Stimulated activated CD8-positive, alpha-beta memory T cell treated with anti-CD3 and anti-CD28 coated beads, Interleukin-15, amount 100 ng/mL, for 24 hours (primary cell): ENCODE measurements at places on chromosomes 2 and 18.
A peak's percentile ranks its signal among the peaks of the same experiment; 100 is the strongest.

GRCh38 chr2:151905963-151906632, 77.9 kb upstream of the ARL5A start:
- no peak for DNase-seq

- DNase-seq, result no peak
Observed at GRCh38 chr2:79191816-79192215, 32.3 kb upstream of the REG3A start.

DNA sequence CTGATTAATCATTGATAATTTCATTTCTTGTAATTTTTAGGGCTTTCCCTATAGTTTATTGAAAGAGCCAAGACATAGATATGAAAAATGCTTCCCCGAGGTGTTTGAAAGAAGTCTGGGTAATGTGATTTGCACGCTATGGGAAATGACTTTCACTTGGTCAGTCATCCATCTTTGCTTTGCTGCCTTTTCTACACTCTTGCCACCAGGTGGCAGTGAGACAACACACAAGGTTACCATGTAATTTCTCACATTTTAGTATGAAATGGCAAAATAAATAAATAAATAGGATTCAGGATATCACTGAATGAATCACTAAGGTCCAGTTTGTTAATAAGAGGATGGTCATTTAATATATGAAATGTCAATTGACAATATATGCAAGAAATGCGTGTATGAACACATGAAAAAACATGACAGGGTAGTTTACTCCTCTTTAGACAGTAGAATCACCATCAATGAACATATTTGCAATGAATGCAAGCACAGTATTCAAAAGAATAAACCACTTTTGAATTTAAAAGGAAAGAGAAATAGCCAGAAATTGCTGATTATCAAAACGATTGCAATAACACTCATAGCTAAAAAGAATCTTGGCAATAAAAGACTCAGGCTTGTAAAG, 52.2 kb upstream of the KCNH7 start:
- DNase-seq, result no peak

GRCh38 chr18:13893418-13893760, 21.9 kb downstream of the MC2R start:
- no peak for DNase-seq

GRCh38 chr2:126855606-126856005, 43.1 kb upstream of the TEX51 start:
- DNase-seq, result no peak

GRCh38 chr2:38654528-38655381, 11.2 kb upstream of the GALM start:
- no peak for DNase-seq

GRCh38 chr2:191867507-191867847, 20.6 kb upstream of the CAVIN2 start:
- no peak for DNase-seq

- no peak for DNase-seq
Observed at GRCh38 chr18:50161597-50162205, 33.2 kb downstream of the MYO5B start.

DNA sequence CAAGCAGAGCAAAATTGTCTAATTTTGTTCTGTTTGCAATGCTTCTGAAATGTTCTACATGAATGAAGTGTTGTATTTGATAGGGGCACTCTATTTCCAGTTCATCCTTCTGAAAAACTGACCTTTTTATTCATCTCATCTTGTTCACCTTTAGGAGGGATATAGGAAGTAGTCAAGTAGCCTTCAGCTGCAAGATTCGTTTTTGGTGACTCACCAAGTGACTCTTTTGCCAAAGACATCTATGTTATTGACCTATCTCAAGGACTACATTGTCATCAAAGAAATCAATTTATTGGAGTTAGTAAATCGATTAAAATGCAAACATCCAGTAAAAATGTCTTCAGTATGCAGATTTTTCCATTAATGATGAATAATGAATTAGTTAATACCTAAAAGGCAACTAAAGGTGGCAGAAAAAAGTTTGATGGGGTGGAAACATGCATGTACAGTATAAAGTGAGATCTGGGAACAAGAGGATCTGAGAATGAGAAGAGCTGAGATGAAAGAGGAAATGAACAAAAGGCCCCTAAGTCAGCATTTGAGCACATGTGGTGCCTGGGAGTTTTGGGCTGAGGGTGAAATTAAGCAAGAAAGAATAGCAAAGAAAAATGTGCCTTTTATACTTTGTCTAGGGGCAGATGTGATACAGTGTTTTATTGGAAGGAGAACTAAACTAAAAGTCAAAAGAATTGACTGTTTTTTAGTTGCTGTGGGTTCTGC, 255.1 kb upstream of the LINC00305 start:
- no peak for DNase-seq

- peak; percentile 64 for DNase-seq
Observed at GRCh38 chr2:101341901-101342624, 33.6 kb upstream of the RNF149 start.

- DNase-seq, result no peak
Observed at GRCh38 chr18:47204908-47205522, 28.9 kb upstream of the IER3IP1 start.

DNA sequence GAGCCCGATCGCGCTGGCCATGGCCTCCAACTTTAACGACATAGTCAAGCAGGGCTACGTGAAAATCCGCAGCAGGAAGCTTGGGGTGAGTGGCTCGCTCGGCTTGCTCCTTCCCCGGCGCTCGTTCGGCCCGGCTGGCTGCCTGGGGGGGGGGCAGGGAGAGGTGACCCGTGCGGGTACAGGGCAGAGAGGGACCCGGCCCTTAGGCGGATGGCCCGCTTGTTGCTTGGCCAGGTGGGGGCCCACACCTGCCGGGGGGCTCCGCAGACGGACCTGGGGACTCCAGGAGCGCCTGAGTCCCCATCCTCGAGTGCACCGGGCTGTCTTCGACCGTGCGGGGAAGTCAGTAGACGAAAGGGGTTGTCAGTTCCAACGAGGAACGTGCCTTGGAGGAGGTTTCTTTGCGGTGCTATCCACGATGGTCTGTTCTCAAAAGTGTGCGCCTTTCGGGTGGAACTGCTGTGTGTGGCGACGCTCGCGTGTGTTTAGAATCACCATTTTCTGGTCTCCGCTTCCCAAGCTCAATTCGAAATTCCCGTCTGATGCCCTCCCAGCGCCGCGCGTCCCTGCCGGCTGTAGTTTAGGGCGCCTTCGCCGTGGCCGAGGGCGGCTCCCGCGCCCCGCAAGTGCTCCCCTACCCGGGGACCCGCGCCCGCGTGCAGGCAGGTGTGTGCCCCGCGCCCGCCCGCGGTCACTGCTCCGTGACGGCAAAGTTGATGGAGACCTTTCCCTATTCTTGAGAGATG, 711 bp downstream of the DOK6 start:
- DNase-seq, result no peak

GRCh38 chr2:160474891-160475787, 18.5 kb downstream of the RBMS1 start:
- DNase-seq, result no peak

- DNase-seq, result no peak
Observed at GRCh38 chr2:44061469-44061868, 65.7 kb upstream of the LRPPRC start.

DNA sequence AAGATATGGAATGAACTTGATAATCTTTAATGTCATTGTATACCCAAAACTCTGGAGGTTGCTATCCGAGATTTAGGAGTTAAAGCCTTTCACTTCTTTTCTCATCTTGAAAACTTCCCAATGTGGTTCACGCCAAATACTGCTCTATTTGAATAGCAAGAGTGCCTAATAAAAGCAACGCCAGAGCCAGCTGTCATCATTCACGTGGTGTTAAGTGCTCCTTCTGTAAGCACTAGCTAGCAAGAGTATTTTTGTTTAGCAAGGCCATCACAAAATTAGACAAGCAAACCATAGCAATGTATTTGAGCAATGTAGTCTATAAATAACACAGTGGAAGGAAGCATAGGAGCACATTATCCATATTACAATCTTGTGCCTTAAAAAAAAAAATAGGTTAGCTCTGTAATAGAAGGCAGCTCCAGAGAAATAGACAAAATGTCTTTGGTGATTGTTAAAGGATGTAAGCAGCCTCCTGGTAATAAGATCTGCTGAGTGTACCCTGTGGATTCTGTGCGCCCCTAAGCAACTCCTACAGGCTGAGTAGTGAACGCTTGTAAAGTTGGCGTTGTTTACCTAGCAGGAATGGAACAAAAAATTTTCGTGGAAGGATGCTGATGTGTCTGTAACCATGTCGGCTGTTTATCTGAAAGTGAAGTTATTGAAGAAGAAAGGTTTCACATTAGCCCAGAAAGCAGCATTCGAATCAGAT, 518.0 kb downstream of the CNTNAP5 start:
- DNase-seq, result no peak

GRCh38 chr2:236550701-236551465, 18.7 kb upstream of the ACKR3 start:
- DNase-seq, result no peak

DNA sequence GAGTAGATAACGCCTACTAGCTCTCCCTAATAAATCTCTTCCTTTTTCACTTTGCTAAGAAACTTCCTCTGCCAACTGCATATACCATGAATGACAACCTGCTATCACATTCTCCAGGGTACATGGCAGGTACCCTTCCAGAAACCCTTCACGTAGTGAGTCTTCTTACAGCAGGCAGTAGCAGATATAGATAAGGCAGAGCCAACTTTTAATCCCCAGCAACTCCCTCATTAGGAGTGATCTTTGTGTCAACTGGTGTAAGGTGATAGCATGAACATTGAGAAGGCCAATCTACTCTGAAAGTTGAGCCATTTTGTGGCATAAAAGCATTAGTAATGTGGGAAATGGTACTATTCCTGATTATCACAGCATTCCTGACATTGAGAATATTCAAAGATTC, 5.7 kb upstream of the STK17B start:
- no peak for DNase-seq

- no peak for DNase-seq
Observed at GRCh38 chr18:80068571-80069272, 34.5 kb downstream of the RBFA start.

GRCh38 chr2:147006736-147007141, 838.1 kb upstream of the ACVR2A start:
- DNase-seq, result no peak

DNA sequence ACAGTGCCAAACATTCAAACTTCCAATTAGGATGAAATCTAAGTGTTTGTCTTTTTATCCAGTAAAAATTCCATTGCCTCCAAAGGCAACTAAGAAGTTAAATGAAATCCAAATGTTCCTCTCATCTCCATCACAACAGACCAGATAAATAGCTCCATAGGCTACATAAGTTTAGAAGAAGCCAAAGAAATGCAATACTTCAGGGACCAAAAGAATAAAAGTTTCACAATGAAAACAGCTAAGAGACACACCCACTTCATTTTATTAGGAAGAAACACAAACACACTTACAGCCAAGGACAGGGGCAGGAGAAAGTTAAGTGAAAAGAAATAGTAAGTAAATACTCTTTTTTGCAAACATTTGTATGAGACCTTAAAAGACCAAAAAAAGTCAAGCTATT, 88.5 kb upstream of the CCDC150 start:
- DNase-seq, result no peak

DNA sequence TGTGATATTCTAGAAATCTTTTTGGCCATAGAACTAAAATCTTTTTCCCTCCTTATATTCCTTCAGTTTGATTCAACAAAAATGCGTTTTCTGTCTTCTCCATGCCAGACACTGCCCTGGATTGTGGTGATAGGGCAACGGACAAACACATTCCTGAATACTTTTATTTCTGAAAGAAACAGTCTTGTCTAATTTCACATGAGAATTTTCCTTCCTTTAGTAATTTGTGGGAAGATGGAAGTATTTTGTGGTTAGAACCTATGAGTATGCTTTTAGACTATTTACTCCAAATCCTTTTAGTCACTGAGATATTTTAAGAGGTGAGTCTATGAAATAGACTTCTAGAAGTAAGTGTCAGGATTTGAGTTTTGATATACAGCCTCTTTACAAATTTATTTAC, 49.6 kb downstream of the COL5A2 start:
- DNase-seq, result no peak

DNA sequence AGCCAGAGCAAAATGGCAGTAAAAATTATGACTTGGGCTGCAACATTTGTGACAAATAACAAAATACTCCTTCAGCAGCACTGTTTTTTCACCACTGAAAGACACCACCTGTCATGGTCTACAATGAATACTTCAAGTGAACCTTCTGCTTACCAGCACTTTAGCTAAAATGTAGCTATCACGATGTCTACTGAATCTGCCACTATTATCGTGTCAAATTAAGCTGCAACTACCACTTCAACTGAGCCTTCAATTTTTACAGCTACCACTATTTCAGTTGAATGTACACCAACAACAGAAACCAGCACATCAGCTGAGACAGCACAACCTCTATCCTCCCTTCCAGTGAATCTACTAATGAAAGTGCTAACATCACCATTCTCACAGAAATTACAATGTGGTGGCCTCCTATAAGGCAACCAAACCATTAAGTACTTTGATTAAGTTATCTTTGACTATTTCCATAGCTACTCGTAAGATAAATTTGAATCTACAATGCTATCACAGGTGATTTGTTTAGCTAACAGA, 10.8 kb upstream of the DYNAP start:
- no peak for DNase-seq

DNA sequence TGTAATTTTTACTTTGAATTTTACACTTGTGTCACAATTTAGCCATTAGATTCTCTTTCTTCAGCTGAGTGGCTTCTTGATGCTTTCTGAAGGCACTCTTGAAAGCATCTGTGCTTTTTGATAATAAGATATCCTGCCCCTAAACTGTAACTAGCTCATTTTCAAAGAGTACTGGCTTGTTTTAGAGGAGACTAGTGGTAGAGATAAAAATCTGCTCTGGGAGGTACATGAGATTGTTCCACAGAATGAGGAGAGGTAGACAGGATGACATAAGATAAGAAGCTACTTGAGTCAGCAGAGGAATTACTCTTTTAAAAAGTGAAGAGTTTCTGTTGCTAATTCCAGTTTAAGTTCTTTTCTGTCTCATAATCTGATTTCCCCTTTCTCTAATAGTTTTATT, 10.6 kb downstream of the PLEKHB2 start:
- DNase-seq, result no peak

GRCh38 chr18:71784777-71785176, 759.4 kb downstream of the CBLN2 start:
- no peak for DNase-seq

DNA sequence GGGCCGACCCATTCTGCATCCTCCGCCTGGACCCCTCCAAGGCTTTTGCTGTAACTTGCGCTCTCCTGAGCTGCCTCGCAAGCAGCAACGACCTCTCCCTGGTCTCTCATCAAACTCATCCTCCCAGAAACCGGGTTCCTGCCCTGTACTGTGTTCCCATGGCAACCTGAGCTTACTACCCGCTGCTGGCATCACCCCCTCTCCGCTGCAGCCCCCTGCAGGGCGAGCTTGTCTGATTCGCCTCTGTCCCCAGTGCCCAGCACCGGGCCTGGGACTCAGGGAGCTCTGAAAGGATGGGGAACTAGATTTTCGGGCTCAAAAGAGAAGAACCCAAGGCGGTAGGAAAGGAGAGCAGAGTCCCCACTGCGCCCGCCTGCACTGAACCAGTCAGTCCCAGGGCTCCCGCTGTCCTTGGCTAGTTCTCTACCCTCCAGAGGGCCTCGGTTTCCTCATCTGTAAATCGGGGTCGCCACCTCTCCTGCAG, 463 bp downstream of the HS1BP3 start:
- no peak for DNase-seq

DNA sequence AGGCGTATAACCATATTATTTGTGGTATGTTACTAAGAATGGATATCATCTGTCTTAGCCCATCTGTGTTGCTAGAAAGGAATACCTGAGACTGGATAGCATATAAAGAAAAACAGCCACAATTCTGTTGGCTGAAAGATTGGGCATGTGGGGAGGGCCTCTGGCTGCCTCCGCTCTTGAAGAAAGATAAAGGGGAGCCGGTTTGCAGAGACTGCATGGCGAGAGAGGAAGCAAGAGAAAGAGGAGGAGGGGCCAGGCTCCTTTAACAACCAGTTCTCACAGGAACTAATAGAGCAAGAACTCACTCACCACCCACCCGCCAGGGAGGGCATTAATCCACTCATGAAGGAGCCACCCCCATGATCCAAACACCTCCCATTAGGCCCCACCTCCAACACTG, 29.2 kb upstream of the UXS1 start:
- no peak for DNase-seq
